Caco-2 (cell line): ENCODE measurements at places on chromosomes 7 and 10. TPM values are rescaled to one million over a fixed set of nuclear protein-coding genes. Genes with fewer than 3 reads are reported as not detected.

The AGAP4 gene
- total RNA-seq = 44.5 and 45.2 TPM in 2 replicates

DNA sequence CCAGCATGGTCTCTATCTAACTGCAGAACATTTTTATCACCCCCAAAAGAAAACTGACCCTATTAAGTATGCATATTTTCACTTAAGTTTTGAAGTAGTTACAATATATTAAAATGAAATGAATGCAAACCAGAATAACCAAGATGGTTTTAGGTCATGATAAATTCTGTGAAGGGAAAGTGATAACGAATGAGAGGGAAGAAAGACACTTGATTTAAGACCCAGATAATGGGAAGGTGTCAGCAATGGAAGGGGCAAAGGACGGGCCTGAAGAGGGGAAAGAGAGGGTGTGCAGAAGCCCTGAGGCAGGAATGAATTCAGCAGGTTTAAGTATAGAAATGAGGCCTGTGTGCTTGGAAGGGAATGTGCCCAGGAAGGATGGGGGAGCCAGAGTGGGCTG is 61.1 kb upstream of the IGFBP3 start:
- no peak for DNase-seq

- no peak for DNase-seq
These were observed 74.2 kb downstream of the DNAJB6 start for GRCh38 chr7:157410831-157411556.

DNA sequence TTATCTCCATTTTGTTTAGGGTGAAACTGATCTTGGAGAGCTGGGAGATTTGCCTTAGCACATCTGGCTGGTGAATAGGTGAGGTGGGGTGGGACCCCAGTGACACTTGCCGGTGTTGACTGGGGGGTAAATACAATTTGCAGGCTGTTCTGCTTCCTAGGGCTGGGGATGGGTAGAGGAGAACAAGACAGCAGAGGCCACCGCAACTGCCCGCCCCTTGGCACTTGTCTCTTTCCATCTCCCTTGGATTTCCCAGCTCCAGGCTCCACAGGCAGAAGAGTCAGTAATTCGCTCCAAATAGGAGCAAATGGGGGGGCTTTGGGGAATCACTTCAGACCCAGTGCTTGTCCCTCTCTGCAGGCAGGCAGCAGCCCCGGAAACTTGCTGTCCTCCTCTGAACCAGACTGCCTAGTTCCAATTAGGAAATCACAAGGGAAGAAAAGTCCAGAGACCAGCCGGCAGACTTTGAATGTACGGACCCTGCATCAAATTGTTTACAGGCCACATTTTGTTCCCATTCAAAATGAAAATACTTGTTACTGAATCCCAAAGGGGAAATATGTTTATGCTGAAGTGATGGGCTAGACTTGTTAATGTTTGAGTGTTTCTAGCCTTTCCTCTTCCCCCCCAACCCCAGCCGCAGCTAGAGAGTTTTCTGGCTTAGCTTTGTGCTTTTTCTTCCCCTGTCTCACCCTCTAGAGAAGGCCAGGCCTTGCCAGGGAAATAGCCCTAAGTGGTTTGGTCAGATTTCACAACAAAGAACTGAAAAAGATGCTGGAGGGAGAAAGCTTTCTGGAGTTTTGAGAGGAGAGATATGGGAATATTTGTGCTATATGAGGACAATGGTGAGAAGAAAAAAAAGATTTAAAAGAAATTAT is 10.0 kb upstream of the INPP5F start:
- DNase-seq = no peak
